DND-41 (cell line): ENCODE measurements at places on chromosomes 2 and 18.

DNA sequence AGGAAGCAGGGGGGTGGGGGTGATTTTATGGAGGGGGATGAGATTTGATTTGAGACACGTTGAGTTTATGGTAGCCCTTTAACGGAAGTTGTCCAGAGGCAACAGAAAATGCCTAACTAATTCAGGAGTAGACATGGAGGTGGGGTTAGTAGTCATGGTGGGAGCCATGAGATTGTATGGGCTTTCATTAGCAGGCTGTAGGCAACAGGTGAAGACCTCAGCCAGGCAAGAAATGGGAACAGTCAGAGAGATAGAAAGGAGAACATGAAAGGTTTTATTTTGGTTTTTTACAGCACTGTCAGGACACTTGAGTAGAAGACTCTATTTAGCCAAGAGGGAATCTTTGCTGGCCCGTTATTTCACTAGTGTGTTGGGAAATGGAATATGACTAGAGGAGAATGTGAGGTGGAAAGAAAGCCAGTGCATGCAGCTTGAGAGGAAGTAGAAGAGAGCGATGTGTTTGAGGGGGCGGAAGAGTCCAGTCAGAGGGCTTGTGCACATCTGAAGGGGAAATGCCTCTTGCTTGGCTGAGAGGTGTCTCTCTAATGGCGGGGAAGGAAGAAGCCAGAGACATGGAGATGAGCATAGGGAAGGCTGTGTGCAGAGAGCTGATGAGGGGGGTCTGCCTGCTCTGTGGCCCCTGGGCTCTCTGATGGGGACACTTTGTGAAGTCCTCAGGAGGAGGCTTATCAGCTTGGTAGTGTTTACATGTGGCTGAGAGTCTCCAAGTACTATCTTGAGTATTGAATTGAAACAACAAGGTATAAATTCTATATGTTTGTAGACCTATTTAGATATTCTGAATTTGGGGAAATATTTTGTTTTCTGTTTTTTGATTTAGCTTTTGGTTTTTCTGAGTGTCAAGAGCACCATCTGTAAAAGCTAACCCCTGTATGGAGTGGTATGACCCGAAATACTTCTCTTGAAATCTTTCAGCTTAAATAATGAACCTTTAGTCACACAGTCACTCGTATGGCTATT lies 66.9 kb upstream of the ITM2C start:
- DNase-seq = no peak
- no peak overlapping the region for H3K27ac ChIP-seq
- H3K27me3 ChIP-seq = no peaks in the 10 kb centered on the region
- no peaks in the 10 kb centered on the region for H3K4me1 ChIP-seq

GRCh38 chr18:50850307-50851065 lies 28.4 kb upstream of the ME2 start:
- no peak overlapping the region for H3K4me3 ChIP-seq
- no peak overlapping the region for H3K27ac ChIP-seq
- DNase-seq = no peak
- H3K4me1 ChIP-seq = no peaks in the 10 kb centered on the region
- no peaks in the 10 kb centered on the region for H3K36me3 ChIP-seq

GRCh38 chr2:62264186-62264585 lies 68.3 kb downstream of the B3GNT2 start:
- H3K27me3 ChIP-seq = no peaks in the 10 kb centered on the region
- DNase-seq = no peak
- H3K36me3 ChIP-seq = no peaks in the 10 kb centered on the region
- H3K4me1 ChIP-seq = no peaks in the 10 kb centered on the region

- no peak for DNase-seq
- H3K36me3 ChIP-seq = no peaks in the 10 kb centered on the region
- no peak overlapping the region for H3K4me3 ChIP-seq
- peaks cover 6% of the 10 kb centered on the region for H3K27me3 ChIP-seq
- peaks cover 13% of the 10 kb centered on the region for H3K4me1 ChIP-seq
These were observed 25.4 kb downstream of the ACADL start for GRCh38 chr2:210199854-210200253.

DNA sequence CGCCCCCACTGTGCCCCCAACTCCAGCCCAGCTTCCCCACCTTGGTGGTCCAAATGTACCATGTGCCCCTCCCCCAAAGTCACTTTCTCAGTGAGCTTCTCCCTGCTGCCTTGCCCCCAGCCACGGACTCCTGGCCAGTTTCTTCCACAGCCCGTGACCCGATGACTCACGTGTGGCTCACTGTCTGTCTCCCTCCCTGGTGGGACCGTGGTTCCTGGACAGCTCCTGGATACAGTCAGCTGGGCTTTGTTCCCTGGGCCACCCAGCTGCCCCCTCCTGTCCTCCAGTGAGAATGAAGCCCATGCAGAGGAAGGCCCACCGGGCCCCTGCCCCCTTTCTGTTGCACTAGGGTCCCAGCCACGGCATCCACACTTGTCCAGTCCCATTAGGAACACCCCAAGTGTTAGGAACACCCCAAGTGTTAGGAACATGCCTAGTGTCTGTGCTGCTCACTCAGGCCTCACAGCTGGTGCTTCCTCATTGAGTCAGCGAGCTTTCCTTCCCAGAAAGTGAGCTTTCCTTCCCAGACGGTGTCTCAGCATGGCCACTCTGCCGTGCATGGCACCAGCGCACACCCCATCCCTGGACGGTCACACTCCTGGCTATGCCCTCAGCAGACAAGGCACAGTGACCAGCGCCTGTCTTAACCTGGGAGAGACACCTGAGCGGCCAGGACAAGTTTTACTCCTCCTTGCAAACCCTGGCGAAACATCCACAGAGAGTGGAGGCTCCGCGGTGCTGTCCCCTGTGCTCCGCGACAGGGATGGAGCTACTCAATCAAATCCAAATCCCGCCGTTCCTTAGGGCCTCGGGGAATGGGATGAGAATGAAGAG lies 44.8 kb upstream of the CTDP1 start:
- H3K27me3 ChIP-seq = no peaks in the 10 kb centered on the region
- no peak for DNase-seq
- H3K4me3 ChIP-seq = no peak overlapping the region
- H3K4me1 ChIP-seq = no peaks in the 10 kb centered on the region
- no peaks in the 10 kb centered on the region for H3K36me3 ChIP-seq
